Stimulated activated CD4-positive, alpha-beta T cell treated with anti-CD3 and anti-CD28 coated beads, Interleukin-4, amount 100 ng/mL, for 48 hours (primary cell): ENCODE measurements at places on chromosomes 7 and 10.

GRCh38 chr10:92751534-92751811 is 61.7 kb downstream of the HHEX start:
- no peak for DNase-seq

DNA sequence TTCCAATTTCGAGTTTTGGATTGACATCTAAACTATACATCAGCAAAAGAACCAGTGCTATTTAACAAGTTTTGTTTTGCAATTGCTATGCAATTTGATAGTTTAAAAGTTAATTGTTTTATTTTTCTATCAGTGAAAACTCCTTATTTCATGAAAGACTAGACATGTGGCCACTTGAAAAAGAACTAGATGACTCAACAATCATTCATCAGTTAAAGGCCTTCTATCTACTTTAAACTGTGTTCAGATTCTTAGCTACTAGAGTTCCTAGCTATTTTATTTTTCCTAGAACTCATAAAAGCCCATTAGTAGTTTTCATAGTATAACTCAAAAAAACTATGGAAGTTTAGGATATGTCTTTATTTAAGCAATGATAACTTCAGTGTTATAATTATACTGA is 104.6 kb upstream of the LSM8 start:
- no peak for DNase-seq

DNA sequence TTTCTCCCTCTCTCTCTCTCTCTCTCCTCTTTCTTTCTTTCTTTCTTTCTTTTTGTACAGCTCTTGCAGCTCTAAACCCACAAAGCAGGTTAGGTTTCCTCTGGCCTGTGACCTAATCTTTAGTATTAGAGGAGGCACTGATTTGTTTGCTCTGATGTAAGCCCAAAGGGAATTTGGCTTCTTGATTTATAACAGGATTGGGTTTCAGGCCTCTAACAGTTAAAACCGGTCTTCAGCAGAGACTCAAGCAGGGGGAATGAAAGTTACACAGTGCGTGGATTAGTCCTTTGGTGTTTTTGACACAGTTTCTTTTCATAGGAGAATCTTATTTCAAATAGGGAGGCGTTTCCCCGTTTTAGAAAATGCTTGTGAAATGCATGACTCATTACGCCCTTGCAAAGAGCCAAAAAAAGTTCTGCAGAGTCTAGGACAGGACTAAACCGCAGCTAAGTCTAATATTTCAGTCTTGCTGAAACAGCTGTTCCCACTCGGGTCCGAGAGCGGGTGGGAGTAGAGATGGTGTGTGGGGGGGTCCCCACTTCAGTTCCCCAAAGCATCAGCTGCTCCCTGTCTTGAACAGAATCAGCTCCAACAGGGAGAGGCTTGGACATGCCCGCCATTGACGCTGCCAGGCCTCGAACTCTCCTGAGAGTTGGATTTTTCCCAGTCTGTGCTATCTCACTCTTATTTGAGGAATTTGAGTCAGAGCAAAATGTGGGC is 296.5 kb upstream of the PITRM1 start:
- DNase-seq = no peak

GRCh38 chr10:120076996-120077706 is 184.6 kb downstream of the SEC23IP start:
- no peak for DNase-seq

DNA sequence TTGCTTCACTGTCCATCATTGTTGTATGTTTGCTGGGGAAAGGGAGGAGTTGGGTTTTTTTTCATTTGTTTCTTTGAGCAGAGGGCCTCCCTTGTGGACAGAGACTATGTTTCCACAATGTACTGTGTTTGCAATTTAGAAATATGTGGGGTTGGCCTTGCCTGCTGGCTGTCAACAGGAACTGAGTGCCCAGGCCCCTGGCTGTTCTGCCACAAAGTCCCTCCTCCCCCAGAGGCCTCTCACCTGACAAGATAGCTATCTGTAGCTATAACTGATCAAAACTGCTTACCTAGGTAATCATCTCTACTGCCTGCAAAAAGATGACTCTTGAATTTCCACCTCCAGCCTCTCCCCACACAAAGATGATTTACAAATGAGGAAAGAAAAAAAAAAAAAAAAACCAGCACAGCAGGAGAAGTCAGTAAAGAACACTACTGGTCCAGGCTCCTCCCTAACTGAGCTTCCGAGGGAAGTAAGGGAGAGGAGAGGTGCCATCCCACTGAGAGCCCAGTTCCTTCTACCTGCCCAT is 121.8 kb downstream of the SGMS1 start:
- DNase-seq = no peak

DNA sequence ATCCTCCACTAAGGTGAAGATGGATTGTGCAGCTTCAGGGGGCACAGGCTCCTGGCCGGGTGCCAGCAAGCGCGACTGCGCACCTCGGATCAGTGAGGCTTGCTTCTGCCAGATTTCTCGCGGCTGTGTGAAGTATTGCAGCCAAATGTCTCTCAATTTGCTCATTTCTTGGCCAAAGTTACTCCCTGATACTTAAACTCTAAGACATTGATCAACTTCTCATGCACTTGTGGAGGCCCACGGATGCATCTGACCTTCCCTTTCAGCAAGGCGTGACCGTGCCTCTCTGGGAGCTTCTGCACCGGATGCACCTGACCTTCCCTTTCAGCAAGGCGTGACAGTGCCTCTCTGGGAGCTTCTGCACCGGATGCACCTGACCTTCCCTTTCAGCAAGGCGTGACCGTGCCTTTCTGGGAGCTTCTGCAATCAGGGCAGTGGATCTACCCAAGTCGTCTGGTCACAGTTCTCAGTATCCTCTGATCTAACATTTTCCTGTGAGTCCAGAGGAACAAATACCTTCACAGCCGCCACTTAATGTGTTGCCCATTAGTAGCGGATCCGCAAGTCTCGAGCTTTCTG is 248.3 kb downstream of the ADARB2 start:
- no peak for DNase-seq

DNA sequence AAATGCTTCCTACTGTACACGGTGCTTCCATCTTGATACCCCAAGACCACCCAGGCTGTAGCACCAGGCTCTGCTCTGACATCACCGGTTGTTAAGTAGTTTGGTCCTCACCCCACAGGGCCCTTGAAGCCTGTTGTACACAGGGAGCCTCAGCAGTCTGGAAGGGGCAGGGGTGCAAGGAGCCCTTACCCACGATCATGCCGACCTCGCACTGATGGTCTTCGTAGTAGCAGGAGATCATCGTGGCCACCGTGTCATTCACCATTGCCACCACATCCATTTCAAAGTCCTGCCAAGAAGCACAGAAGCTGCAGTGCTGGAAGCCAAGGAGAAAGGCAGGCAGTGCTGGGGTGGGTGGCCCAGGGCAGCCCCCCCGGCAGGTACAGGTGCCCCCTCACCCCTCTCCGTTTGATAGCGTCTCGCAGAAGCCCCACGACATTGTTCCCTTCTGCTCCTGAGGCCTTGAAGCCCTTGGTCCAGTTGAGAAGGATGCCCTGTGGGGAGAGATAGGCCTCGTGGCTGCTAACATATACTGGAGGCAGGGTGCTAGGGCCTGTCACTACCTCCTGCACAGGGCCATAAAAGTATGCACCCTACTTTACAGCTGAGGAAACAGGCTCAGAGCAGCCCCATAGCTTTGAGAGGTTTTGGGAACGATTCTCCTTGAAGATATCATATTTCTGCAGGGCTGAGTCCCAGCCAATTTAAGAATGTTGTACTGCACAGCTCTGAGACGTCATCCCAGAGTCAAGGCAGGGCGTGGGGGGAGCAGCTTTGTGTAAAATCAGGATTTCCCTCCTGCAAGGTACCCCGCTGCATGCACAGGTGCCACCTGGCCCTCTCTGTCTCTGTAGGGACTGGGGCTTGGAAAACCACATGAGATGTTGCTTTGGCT is 8.7 kb upstream of the MYL7 start:
- DNase-seq = no peak

DNA sequence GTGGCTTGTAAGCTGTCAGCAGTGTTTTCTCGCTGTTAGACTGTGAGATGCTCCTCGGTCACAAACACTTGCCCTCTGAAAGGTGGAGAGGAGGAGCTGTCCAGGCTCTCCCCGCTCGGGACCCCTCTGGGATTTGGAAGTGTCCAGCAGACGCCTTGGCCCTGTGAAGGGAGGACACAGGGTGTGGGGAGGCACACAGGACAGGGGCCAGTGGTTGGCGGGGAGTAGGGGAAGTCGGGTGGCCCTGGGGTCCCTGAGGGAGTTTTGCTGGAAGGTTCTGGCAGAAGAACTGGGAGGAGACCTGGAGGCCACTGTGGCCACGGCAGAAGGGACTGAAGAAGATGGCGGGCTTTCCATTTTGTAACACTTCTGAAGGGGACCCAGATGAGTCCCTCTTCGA is 47.2 kb upstream of the DPYSL4 start:
- no peak for DNase-seq

- DNase-seq = no peak
Observed at GRCh38 chr10:70130878-70131559, 1.6 kb downstream of the AIFM2 start.

DNA sequence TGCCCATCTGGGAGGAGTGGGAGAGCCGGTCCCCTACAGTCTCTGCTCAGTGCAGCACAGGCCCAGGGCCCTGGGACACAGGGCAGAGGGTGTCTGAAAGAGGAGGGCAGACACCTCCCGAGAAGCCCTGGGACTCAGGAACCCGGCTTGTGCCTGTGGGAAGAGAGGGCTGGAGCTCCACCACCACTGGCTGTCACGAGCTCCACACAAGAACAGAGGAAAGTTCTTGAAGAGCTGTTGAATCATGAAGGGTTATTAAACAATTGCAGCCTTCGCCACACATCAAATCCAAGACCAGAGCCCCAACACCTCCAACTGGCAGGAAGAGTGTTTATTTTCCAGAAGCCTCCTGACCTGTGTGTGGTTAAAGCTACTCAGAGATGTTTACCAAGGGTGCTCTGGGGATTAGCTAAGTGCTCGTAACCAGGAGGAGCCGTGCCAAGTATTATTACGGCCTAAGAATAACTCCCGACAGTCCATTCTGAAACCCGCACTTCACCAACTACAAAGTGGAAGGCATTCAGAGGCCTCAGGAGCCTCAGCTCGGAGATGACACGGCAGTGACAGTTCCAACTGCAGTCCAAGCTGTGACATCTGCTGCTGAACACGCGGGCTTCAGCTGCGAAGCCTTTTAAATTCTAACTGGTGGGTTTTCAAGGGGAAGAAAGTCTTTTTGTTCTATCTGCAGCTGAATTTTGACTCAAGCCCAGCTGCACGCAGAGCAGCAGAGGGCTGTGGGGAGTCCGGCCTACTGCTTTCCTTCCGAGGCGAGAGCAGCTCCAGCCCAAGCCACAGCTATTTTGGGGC is 75.1 kb downstream of the MAD1L1 start:
- DNase-seq = no peak
